ENCODE measurements at places on chromosomes 1 and 21. TPM values are rescaled to one million over a fixed set of nuclear protein-coding genes. Genes with fewer than 3 reads are reported as not detected.

Gene CCDC27
- polyA plus RNA-seq, result 0.05 TPM

Gene PRAMEF6
- not detected for polyA plus RNA-seq

Gene CRYAA
- not detected for polyA plus RNA-seq

Gene ZNF697
- polyA plus RNA-seq, result 6.2 TPM

Gene ADAMTS5
- 11.0 TPM for polyA plus RNA-seq

Gene GSTM1
- 169 TPM for polyA plus RNA-seq

Gene SHE
- polyA plus RNA-seq, result 15.4 TPM

Gene FALEC
- polyA plus RNA-seq, result not detected

Gene LAX1
- polyA plus RNA-seq, result 1.2 TPM

Gene C1orf185
- polyA plus RNA-seq, result not detected

DNA sequence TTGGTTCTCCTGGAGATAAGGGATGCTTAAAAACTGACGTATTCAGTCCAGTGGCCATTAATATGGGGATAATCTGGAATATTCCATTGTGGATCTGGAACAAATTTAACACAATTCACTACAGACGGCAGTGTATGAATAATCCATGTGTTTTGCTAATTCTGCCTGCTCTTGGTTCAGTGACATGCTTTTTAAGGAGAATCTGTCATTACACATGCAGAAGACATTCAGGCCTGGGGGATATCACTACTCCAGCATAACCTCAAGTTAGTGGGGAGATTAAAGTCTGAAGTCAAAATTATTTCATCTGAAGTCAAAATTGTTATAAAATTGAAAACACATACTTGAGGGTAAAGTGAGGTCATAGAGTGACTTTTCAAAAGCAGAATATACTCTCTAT, 789.3 kb downstream of the USP25 start:
- H3K4me3 ChIP-seq, result no peak overlapping the region
- no peaks in the 10 kb centered on the region for H3K27me3 ChIP-seq
- no peak overlapping the region for H3K27ac ChIP-seq
- peaks cover 2% of the 10 kb centered on the region for H3K4me1 ChIP-seq
- H3K36me3 ChIP-seq, result no peaks in the 10 kb centered on the region

GRCh38 chr1:218659911-218660677, 315.0 kb downstream of the TGFB2 start:
- no peak overlapping the region for H3K4me3 ChIP-seq
- H3K27me3 ChIP-seq, result no peaks in the 10 kb centered on the region
- H3K27ac ChIP-seq, result no peak overlapping the region
- peaks cover 2% of the 10 kb centered on the region for H3K4me1 ChIP-seq
- no peaks in the 10 kb centered on the region for H3K36me3 ChIP-seq
- DNase-seq, result no peak

GRCh38 chr1:96425382-96426129, 296.0 kb upstream of the PTBP2 start:
- H3K4me3 ChIP-seq, result no peak overlapping the region
- no peaks in the 10 kb centered on the region for H3K27me3 ChIP-seq
- H3K36me3 ChIP-seq, result no peaks in the 10 kb centered on the region
- no peak for DNase-seq
- no peak overlapping the region for H3K27ac ChIP-seq

DNA sequence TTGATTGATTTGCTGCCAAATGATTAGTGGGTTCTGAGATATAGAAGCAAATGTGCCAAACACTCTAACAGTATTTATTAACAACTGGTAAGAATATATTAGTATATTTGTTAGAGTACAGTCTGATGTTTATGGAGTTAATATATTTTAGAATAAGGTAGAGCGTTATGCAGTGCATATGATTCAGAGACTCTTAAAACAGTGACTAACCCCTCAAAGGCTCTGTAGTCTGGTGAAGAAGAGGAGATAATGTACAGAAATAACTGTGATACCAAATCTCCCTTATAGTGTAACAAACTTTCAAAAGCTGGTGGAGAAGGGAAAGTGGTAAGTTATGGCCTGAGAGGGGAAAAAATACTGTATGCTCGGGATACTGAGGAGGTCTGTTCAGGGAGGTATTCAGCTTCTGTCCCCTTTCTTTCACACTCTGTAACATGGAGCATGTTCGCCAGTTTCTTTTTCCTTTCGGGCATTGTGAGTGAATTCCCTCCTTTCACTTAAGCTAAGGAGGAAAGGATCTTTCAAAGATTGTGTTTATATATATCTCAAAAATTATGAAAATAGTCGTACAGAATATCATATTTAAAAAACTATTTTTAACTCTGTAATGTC, 121.2 kb downstream of the ADGRL2 start:
- H3K4me1 ChIP-seq, result no peaks in the 10 kb centered on the region
- no peaks in the 10 kb centered on the region for H3K36me3 ChIP-seq
- no peak overlapping the region for H3K4me3 ChIP-seq
- H3K27me3 ChIP-seq, result no peaks in the 10 kb centered on the region

DNA sequence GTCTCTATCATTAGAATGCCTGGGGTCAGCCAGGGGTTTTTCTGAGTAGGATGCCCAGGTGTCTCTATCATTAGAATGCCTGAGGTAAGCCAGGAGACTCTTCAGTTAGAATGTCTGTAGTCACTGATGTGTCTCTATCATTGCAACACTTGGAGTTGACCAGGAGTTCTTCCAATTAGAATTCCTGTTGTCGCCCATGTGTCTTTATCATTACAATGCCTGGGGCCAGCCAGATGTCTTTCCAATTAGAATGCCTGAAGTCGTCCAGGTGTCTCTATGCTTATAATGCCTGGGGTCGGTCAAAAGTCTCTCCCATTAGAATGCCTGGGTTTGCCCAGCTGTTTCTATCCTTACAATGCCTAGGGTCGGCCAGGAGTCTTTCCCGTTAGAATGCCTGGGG, 55.8 kb downstream of the RNF187 start:
- H3K27me3 ChIP-seq, result no peaks in the 10 kb centered on the region
- no peak for DNase-seq
- no peak overlapping the region for H3K4me3 ChIP-seq
- H3K27ac ChIP-seq, result no peak overlapping the region
- H3K36me3 ChIP-seq, result no peaks in the 10 kb centered on the region

DNA sequence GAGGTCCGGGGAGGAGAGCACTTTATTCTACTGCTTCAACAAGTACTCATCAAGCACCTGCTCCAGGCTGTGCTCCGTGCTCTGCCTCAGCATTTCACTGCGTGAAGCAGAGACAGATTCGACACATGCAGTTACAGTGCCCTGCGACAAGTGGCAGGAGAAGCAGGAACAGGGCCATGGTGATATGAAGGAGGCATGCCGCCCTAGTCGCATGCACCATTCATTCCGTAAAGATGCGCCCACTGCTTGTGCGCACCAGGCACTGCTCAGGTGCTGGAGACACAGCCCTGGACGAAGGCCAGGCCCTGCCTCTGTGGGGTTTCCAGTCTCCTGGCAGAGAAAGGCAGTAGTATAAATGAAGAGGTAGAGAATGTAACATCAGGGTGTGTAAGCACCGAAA, 206.6 kb downstream of the HIVEP3 start:
- no peak overlapping the region for H3K4me3 ChIP-seq
- no peaks in the 10 kb centered on the region for H3K36me3 ChIP-seq
- no peak overlapping the region for H3K27ac ChIP-seq
- H3K4me1 ChIP-seq, result no peaks in the 10 kb centered on the region

- no peak overlapping the region for H3K27ac ChIP-seq
- H3K4me3 ChIP-seq, result no peak overlapping the region
Observed at GRCh38 chr1:163876546-163876945, 554.8 kb downstream of the NUF2 start.

- no peaks in the 10 kb centered on the region for H3K4me1 ChIP-seq
- no peak for DNase-seq
- H3K27me3 ChIP-seq, result no peaks in the 10 kb centered on the region
Observed at GRCh38 chr1:98267423-98267822, 346.6 kb upstream of the DPYD start.

- DNase-seq, result no peak
- no peaks in the 10 kb centered on the region for H3K36me3 ChIP-seq
- H3K4me3 ChIP-seq, result no peak overlapping the region
Observed at GRCh38 chr1:230752407-230752806, 5.2 kb downstream of the CAPN9 start.

- H3K27ac ChIP-seq, result no peak overlapping the region
- no peaks in the 10 kb centered on the region for H3K27me3 ChIP-seq
- DNase-seq, result no peak
Observed at GRCh38 chr1:66380452-66381212, 153.3 kb upstream of the SGIP1 start.

- H3K27ac ChIP-seq, result no peak overlapping the region
- no peaks in the 10 kb centered on the region for H3K36me3 ChIP-seq
- no peaks in the 10 kb centered on the region for H3K27me3 ChIP-seq
- DNase-seq, result no peak
- H3K4me3 ChIP-seq, result no peak overlapping the region
- peaks cover 3% of the 10 kb centered on the region for H3K4me1 ChIP-seq
Observed at GRCh38 chr1:243806310-243806709, 43.7 kb downstream of the AKT3 start.

DNA sequence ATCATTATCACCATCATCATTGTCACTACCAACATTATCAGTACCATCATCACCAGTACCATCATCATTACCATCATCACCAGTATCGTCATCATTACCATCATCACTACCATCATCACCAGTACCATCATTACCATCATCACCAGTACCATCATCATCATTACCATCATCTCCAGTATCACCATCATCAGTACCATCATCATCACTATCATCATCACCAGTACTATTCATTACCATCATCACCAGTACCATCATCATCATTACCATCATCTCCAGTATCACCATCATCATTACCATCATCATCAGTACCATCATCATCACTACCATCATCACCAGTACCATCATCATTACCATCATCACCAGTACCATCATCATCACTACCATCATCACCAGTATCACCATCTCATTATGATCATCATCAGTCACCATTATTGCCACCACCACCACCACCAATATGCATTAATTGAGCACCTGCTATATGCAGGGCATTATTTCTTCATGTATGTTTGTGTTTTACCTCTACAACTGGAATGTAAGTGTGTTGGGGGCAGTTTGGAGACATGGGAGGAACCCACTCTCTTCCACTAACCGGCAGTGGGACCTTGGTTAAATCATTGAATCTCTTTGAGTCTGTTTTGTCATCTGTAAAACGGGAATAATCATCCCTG, 7.0 kb downstream of the ZBTB8B start:
- no peak overlapping the region for H3K4me3 ChIP-seq
- DNase-seq, result no peak
- no peaks in the 10 kb centered on the region for H3K27me3 ChIP-seq
- H3K4me1 ChIP-seq, result no peaks in the 10 kb centered on the region

- no peaks in the 10 kb centered on the region for H3K36me3 ChIP-seq
- H3K4me3 ChIP-seq, result peak within 1 kb of the TSS; percentile 14
- H3K27ac ChIP-seq, result no peak within 1 kb of the TSS
- H3K27me3 ChIP-seq, result no peaks in the 10 kb centered on the region
- H3K4me1 ChIP-seq, result peaks cover 4% of the 10 kb centered on the region
- DNase-seq, result no peak
Observed at GRCh38 chr1:34781071-34781843, at the start of gene GJB3. GJB3 (plus strand) TSS chr1:34781214; CDS start chr1:34784763, 3,549 bp downstream.

GRCh38 chr1:55262822-55263221, 47.7 kb upstream of the USP24 start:
- no peaks in the 10 kb centered on the region for H3K27me3 ChIP-seq
- H3K4me1 ChIP-seq, result no peaks in the 10 kb centered on the region
- H3K36me3 ChIP-seq, result no peaks in the 10 kb centered on the region
- no peak overlapping the region for H3K27ac ChIP-seq
- DNase-seq, result no peak

- no peak overlapping the region for H3K27ac ChIP-seq
- H3K36me3 ChIP-seq, result no peaks in the 10 kb centered on the region
- H3K4me1 ChIP-seq, result no peaks in the 10 kb centered on the region
Observed at GRCh38 chr1:57857809-57858208, 433.9 kb upstream of the DAB1 start.

DNA sequence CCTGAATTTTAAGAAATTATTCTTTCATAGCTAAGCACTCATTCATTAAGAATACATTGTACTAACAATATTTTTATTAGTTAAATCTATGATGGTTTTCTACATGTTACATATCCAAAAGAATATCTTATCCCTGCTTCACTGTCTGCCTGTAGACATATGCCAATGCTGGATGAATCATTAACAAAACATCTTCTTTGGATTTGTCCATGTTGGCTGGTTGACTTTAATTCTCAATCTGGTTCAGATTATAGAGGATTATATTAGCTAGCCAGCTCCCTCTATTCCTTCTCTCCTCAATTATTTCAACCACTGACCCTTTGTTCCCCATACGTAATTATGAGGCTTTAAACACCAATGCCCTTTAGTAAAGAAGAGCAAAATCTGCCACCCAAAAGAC, 138.9 kb upstream of the DMRTA2 start:
- no peak overlapping the region for H3K27ac ChIP-seq
- no peak for DNase-seq
- no peaks in the 10 kb centered on the region for H3K27me3 ChIP-seq
- H3K36me3 ChIP-seq, result no peaks in the 10 kb centered on the region

- H3K27me3 ChIP-seq, result no peaks in the 10 kb centered on the region
- DNase-seq, result no peak
- H3K36me3 ChIP-seq, result no peaks in the 10 kb centered on the region
- H3K4me3 ChIP-seq, result no peak overlapping the region
- H3K4me1 ChIP-seq, result no peaks in the 10 kb centered on the region
Observed at GRCh38 chr1:103333141-103333540, 192.4 kb upstream of the RNPC3 start.

GRCh38 chr21:42609811-42610210, 43.6 kb upstream of the PDE9A start:
- no peak for DNase-seq
- no peaks in the 10 kb centered on the region for H3K36me3 ChIP-seq
- no peaks in the 10 kb centered on the region for H3K27me3 ChIP-seq
- no peak overlapping the region for H3K27ac ChIP-seq
- no peaks in the 10 kb centered on the region for H3K4me1 ChIP-seq

GRCh38 chr1:24526940-24527542, 24.4 kb downstream of the RCAN3 start:
- no peak for DNase-seq
- no peaks in the 10 kb centered on the region for H3K27me3 ChIP-seq
- H3K4me1 ChIP-seq, result no peaks in the 10 kb centered on the region
- H3K36me3 ChIP-seq, result no peaks in the 10 kb centered on the region
- no peak overlapping the region for H3K27ac ChIP-seq

DNA sequence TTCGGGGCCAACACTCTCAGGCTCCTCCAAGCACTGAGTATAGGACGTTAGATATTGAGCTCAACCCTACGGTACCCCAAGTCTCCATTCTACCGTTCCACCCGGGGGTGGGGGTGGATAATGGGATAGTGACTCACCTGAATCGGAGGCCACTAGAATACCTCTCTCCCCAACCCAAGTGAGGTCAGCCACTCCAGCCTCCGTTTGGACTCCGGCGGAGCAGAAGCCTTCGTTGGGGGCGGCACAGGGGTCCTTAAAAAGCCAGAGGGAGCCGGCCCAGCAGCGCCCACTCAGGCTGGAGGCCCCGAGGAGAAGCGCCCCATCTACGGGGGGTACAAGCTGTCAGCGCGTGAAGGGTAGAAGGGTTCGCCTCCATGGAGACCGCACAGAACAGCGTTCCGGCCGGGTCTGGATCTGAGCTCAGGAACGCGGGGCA, 556 bp downstream of the WDR77 start:
- H3K4me1 ChIP-seq, result peaks cover 11% of the 10 kb centered on the region
- H3K27me3 ChIP-seq, result no peaks in the 10 kb centered on the region
- DNase-seq, result no peak
- H3K4me3 ChIP-seq, result peak overlapping the region; percentile 97

GRCh38 chr1:17958704-17959103, 148.9 kb upstream of the IGSF21 start:
- no peaks in the 10 kb centered on the region for H3K27me3 ChIP-seq
- no peak overlapping the region for H3K4me3 ChIP-seq
- H3K36me3 ChIP-seq, result no peaks in the 10 kb centered on the region
- DNase-seq, result no peak

GRCh38 chr1:244077473-244078220, 26.6 kb downstream of the ZBTB18 start:
- no peaks in the 10 kb centered on the region for H3K27me3 ChIP-seq
- no peak for DNase-seq
- no peak overlapping the region for H3K27ac ChIP-seq
